ENCODE measurements at places on chromosomes 2 and 18.
A peak's percentile ranks its signal among the peaks of the same experiment; 100 is the strongest.

DNA sequence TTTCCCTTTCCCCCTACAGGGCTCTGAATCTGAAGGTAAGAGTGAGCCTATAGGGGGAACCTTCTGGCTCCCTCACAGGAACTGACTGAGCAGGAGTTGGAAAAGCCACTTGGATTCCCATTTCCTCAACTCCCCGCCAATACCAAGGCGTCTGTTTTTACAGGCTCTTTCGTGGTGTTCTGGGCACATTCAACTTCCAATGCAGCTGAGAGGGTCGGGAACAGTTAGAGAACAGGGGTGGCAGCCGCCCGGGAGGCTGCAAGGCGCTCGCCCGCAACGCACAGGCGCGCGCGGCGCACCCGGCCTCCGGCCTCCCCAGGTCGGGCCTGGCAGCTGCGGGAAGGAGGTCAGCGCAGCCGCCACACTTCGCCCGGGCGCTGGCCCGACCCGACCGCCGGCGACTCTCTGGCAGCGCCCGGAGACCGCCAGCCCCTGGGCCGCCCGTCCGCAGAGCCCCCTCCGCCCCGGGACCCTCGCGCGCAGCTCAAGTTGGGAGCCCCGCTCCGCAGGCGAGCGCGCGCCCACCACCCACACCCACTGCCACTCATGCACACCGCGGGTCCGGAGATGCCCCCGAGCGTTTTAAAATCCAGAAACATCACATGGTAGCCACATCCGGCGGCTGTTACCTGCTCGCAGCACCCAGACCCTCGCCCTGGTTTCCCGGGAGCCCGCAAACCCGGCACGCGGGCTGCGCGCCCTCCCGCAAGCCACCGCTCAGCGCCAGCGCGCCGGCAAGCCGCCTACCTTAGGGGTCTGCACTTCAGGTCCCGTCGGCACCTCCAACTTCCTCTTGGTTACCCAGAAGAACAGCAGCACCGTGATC, 816 bp downstream of the GALNT14 start:
- no peak for DNase-seq

DNA sequence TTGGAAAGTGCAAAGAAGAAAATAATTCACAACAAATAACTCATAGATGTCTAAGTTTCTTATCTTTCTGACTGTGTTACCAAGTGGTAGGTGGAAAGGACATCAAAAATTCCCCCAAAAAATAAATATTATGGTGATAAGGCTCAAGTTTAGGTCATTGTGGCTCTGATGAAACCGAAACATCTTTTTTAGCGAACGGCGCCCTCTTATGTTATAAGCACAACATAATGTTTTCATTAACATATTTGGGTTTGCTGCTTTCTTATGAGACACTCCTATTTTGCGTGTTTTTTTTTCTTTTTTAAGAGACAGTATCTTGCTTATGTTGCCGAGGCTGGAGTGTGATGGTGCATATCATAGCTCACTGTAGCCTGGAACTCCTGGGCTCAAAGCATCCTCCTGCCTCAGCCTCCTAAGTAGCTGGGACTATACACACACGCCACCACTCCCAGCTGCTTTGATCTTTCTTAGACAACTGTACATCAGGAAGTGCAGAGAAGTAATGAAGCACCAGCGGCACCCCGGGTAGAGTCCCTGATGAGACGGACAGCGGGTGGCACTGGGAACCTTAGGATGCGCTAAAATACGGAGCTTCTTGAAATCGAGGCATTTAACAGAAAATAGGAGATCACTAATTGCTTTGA, 38.5 kb upstream of the SLC35G4 start:
- no peak for DNase-seq

- peak; percentile 45 for DNase-seq
Measured at GRCh38 chr2:216807857-216808272, 52.0 kb downstream of the TNP1 start.

GRCh38 chr18:67875944-67876343, 359.4 kb upstream of the DSEL start:
- DNase-seq = no peak

DNA sequence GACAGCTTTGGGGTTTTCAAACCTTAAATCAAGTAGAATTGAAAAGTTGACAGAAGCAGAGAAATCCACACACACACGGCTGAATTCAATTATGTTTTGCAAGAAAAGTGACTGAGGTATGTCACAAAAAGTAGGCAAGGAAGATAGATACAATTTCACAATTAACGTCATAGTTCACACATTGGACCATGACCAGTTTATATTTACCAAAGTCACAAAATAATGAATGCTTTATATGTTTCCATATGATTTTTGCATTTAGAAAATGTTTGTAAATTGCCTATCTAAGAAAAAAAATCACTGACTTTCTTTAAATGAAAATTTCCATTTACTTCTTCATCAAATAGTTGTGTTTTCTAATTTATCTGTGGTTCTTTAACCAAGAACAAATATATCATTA, 29.4 kb upstream of the ZNF516 start:
- DNase-seq = no peak

DNA sequence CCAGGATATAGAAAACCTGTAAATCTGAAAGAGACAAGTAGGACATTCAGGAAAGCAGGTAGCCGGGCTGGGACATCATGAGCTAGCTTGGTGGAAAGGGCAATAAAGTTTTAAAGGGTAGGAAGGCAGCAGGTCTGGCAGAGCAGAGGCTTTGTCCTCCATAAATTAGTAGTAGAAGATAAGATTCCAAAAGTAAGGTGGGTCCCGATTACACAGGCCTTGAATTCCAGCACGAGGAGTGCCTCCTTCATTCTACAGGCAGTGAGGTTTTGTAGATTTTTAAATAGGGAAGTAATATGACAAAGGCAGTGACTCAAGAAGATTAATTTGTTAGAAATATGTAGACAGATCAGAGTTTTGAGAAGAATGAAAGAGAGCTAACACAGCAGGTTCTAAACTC, 160.7 kb downstream of the DTNB start:
- no peak for DNase-seq

GRCh38 chr18:28768791-28769768, 592.1 kb upstream of the CDH2 start:
- no peak for DNase-seq

DNA sequence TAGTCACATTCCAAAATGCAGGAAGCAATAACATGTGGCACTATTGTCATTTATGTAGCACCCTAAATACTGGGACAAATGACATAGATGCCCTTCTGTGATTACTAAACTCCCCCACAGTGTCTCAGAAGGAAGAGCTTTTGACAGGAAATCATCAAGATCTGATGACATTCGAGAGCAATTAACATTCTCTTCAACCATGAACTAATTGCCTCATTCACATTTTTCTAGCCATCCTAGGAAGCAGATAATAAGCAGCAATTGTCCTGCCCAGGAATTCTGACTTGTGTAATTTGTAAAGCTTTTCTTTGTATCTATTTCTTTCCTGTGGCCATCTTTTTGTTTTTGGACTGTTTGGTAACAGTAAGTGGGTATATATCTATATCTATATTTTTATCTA, 292.6 kb downstream of the TGIF1 start:
- no peak for DNase-seq
